Aorta (tissue), 5 donors: ENCODE measurements at places on chromosomes 7 and 10. TPM values are rescaled to one million over a fixed set of nuclear protein-coding genes. Genes with fewer than 3 reads are reported as not detected.

DNA sequence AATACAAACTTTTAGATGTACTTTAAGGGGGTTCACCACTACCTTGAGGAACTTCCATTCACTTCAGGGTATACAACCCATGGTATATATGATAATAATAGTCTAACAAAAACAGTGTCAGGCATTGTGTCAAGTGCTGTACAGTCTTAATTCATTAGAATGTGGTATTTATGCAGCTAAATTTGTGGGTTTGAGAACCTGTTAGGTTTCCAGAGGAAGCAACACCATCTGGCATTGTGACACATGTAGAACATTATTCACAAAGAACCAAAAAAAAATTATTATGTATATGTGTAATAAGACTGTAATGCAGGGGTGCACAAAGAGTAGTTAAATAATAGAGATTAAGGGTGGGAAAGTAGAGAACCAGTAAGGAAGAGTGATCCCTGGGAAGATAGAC lies 26.3 kb downstream of the TMEM60 start:
- no peak for DNase-seq

DNA sequence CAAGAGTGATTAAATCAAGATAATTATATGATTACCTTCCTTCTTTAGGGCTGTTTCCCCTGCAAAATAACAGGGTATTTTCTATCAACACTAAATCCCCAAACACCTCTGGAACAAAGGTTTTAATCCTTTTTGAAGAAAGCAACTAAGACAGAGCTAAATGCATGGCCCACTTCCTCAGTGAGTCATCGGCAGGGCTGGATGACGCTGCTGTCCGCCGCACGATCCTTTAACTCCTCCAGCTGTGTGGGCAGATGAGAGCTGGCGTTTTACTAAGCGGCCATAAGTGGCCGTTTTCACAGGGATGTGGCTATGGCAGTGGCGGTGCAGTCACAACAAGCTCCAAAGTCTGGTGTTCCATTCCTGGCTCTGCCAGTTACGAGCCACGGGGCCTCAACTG lies 76.0 kb upstream of the C1QL3 start:
- DNase-seq: no peak

- no peak for DNase-seq
Observed at GRCh38 chr7:140584195-140584851, 56.3 kb downstream of the DENND2A start.

DNA sequence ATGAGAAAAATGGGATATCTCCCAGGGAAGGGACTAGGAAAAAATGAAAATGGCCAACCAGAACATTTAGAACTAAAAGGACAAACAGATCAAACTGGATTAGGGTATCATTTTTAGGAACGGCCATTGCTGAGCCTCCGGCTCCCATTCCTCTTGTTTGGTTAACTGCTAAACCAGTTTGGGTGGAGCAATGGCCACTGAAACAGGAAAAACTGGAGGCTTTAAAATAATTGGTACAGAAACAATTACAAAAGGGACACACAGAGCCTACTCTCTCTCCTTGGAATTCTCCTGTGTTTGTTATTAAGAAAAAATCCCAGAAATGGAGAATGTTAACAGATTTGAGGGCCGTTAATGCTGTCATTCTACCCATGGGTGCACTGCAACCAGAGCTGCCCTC lies 4.7 kb upstream of the CHST3 start:
- DNase-seq: no peak

The AZGP1 gene
- total RNA-seq: 0.63 TPM

DNA sequence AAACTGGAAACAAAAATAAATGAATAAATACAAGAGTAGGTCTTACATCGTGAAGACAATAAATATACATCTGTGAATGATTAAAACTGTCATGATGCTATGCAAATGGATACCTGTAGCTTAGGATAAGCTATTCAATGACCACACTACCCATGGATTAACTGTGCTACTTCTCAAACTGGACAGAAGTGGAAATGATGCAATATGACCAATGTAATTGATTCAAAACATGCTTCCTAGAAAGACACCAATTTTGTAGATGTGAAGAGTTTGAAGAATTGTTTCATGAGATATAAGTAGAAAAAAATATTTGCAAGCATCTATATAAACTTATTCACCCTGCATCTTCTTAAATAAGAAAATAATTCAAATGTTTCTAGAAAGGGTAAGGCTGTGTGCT lies 36.1 kb downstream of the TFPI2 start:
- no peak for DNase-seq

GRCh38 chr10:65791979-65792378 lies 1133.9 kb upstream of the LRRTM3 start:
- DNase-seq: no peak

DNA sequence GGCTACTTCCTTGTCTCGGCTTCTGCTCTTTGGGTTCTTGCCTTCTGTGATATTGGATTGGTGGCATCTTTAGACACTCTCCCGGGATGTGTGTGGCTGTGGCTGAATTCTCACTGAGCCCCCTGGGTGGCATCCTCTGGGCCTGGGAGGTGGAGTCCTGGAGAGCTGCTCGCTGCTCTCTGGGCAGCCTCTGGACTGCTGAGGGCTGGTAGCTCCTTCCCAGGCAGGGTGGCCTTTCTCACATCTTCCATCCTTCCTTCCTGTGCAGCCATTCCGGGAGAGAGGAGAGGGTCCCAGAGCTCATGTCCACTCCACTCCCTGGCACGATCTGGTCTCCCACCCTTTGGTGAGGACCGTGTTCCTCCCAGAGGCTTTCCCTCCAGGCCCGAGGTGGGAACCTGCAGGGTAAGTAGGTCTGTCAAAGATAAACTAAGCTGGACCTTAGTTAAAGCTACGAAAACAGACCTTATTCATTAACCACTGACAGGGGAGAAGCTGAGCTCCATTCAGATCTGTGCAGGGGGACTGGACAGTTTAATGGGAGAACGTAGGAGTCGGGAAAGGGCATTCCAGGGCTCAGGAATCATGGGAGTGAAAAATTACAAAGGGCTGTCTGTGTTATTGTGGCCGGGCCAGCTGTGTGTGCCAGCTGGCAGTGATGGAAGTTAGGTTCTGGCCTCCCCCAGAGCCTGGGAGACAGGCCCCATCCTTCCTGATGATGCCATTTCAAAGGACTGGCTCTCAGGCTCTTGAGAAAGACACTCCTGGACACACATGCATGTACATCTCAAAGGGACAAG lies 8.7 kb downstream of the ATP6V0E2 start:
- no peak for DNase-seq

The CARD11 gene
- total RNA-seq: 1.8 TPM

DNA sequence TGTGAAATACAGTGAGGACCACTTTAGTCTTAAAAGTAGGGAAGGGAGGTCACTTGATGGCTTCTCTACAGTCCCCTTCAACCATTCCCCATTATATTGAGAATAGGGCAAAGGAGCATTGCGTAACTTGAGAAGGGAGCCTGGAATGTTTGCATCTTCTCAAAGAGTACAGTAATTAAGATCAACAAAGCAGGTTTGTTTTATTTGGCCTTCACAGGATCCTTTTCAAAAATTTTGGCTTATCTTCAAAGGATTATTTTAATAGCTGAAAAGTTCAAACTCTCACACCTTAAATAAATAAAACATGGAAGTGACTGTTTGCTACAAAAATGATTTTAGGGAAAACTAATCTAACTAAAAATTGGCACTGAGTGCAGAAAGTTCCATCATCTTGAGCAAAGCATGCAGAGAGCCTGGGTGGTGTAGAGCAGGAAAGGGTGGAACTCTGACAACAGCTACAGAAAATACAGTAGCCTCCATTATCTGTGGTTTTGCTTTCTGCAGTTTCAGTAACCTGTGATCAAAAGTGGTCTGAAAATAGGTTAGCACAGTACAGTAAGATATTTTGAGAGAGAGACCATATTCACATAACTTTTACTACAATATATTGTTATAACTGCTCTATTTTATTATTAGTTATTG lies 214.0 kb downstream of the MDFIC start:
- DNase-seq: no peak

GRCh38 chr10:73910401-73910763 lies 550 bp upstream of the PLAU start:
- DNase-seq: no peak

- DNase-seq: no peak
Observed at GRCh38 chr10:124389613-124390361, 28.9 kb downstream of the OAT start.

DNA sequence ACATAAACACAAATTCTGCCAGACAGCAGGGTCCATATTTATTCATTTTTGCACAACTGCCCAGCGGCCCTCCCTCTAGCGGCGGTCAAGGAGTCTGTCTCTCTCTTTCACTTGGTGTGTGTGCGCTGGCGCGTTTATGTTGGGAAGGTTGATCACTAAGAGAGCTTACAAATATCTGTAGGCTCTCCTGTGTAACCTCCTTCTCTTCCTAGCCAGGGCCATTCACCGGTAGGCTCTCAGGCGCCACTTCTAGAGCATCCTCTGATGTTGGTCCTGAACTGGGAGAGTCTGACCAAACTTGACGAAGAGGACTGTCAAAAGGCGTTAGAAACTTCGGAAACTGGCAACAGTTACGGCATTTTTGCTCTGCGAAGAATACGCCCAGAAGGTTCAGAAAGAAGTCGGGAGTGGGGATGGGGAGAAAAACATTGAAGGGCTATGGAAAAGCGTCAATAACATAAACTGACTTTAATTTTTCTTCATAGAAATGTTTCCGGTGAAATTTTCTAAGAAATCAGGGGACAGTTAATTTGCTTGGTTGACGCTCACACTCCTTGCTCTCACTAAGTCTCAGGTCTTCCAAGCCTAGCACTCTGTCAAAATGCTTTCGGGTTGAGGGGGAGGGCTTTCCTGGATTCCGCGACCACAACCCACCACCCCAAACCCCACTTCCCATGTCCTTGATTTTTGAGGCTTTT lies 731.1 kb downstream of the ZWINT start:
- DNase-seq: no peak

GRCh38 chr7:127911968-127912511 lies 119.2 kb downstream of the LRRC4 start:
- DNase-seq: no peak

The OR9A2 gene
- 0.48 TPM for total RNA-seq

DNA sequence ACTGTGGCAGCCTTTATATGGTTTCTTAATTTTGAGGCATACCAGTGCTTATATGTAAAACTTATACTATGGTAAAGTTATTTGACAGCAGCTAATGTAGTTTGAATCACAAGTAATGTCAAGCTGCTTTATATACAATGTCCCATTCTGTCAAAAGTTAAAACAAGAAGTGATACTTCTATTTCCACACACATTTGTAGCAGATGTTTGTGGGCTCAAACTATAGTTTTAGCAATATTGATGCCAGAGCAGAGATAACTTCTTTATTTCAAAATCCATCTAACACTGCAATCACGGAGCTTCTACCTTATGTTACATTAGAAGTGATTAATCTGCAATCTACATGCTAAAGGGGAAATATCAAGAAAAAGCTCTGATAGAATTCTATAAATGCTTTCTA lies 149.6 kb downstream of the ADK start:
- no peak for DNase-seq

The TFEC gene
- 7.4 TPM for total RNA-seq

The PAX4 gene
- total RNA-seq: not detected

GRCh38 chr10:119441151-119441821 lies 101.2 kb downstream of the RGS10 start:
- DNase-seq: peak; percentile 81

The GRM8 gene
- total RNA-seq: not detected

DNA sequence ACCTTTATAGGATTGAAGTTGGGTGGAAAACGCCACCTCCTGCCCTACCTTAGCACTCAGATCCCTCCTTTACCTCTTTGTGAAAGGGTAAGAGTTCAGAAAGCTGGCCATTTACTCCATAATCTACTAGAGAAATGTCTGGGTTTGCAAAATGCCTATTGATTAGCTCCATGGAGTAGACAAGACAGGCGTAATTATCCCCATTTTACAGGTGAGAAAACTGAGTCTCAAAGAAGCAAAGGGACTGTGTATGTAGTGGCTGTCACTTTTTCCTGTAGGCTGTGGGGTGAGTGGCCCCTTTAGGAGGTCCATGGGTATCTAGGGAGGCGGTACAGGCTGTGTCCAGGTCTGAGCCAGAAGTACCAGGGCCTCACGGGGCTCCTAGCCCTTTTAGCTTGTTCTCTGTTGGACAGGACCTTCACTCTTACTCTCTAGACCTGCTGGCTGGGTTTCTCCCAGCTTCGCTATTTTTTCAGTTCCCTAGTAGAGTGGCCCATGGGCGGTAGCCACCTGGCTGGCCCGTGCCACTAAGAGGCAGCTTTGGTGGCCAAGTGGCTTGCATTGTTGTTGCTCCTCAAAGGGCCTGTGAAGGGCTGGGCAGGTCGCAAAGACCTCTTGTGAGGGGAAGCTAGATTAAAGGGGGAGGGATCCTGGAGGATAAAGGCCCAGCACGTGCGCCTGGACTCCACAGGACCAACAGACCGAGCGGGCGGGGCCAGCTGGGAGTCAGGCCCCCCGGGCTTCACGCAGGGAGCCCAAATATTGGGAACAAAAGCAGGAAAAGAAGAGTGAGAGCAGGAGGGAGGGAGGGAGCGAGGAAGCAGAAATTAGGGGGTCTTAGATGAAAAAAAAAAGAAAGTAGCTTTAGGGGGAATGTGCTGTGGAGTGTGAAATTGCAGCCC lies 4.7 kb upstream of the PAX2 start:
- no peak for DNase-seq

DNA sequence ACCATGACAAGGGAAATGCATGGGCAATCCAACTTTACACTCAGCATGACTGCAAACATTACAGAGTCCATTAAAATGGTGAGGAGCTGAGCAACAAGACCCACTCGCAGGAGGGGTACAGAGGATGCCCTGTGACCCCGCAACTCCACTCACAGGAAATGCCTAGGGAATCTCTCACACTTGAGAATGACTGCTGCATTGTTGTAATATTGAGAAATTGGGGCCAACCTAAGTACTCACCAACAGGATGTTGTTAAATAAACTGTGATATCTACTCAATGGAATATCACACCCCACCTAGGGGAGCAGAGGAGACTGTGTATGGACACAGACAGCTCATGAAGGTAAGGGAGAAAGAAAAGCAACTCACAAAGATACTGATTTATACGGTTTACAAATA lies 53.4 kb upstream of the CAMK2B start:
- no peak for DNase-seq

DNA sequence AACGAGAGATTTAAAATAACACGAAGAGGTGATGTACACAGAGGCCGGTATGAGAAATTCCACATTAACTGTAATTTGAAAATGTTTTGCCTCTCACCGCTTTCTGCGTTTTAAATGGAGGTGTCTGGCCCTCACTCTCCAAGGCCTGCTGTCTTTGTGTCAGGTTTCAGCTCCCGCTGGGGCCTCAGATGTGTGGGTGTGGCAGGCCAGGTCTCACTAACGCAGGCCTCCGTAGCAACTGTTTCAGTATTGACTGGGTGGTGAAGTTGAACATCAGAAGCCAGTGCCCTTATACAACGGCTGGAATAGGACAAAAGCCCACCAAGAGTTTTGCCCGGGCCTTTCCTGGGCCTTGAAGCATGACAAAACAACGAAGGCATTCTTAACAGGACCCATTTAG lies 303.1 kb downstream of the ADARB2 start:
- no peak for DNase-seq

- no peak for DNase-seq
Observed at GRCh38 chr10:13630231-13630630, 43.5 kb downstream of the PRPF18 start.

GRCh38 chr7:29139191-29139590 lies 7.1 kb downstream of the CPVL start:
- no peak for DNase-seq

- peak; percentile 59 for DNase-seq
Observed at GRCh38 chr10:77578583-77579227, 58.9 kb downstream of the KCNMA1 start.
